Muscle of arm (tissue), 14 donors: ENCODE measurements at places on chromosomes 2 and 18. TPM values are rescaled to one million over a fixed set of nuclear protein-coding genes. Genes with fewer than 3 reads are reported as not detected.
A peak's percentile ranks its signal among the peaks of the same experiment; 100 is the strongest.

DNA sequence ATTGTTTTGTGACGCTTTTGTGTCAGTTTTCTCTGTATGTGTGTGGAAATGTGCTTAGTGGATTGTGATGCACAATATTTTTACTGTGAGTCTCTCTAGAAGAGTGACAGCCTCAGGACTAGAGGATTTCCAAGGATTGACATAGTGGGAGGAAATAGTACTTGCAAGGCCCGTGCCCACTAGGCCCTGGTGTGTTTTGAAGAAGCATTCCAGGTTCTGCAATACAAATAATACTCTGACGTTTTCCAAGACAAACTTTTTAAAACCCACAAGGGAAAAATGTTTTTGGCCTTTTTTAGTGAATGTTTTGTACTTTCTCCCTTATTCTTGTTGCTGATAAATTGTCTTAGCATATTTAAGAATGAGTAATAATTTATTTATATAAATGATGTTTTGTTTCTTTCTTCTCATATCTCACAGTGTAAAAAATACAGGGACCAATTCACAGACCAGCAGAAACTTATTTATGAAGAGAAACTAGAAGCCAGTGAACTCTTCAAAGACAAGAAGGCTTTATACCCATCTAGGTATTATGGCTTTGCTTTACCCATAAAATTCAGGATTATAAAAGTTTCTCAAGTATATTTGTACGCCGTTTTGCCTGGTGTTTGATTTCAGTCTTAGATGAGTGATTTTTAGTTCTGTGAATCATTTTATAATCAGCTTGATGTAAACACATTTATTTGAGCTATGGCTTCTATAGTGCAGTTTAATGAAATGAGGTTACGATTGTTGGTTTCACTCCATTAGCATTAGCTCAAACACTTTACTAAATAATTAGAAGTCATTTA lies 165.6 kb downstream of the MYO1B start:
- DNase-seq = no peak

The REV1 gene
- polyA plus RNA-seq = 56.8 TPM

- DNase-seq = no peak
Measured at GRCh38 chr2:164386231-164386630, 235.1 kb downstream of the GRB14 start.

DNA sequence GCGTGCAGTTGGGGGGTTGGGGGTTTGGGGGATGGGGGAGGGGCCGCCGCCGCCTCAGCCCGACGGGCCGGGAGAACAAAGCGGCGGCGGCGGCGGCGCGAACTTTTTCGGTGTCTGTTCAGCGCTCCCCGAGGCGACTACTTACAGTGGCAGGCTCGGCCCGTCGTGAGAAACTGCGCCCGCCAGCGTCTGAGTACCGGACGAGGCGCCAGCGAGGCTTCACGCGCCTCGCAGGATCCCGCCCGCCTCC lies 172 bp downstream of the PRKD3 start:
- peak; percentile 77 for DNase-seq
